Nucleus accumbens (tissue), 56 donors: ENCODE measurements at places on chromosomes 13 and 19.

DNA sequence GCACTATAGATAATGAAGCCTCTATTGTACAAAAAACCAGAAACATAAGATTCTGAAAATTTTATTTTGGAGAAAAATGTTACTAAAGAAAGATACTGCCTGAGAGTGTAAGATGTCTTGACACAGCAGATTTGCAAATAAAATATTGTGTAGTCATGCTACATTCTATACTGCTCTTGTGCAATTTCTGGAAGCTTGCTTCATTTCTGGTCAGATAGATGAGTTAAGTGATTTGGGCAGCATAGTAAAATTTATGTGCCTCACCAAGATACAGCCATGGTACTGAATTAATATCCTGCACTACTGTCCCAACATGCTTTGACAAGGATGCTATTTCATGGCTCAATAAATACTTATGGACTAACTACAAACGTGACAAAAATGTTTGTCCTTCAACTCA is 55.1 kb upstream of the STARD13 start:
- DNase-seq, result no peak

DNA sequence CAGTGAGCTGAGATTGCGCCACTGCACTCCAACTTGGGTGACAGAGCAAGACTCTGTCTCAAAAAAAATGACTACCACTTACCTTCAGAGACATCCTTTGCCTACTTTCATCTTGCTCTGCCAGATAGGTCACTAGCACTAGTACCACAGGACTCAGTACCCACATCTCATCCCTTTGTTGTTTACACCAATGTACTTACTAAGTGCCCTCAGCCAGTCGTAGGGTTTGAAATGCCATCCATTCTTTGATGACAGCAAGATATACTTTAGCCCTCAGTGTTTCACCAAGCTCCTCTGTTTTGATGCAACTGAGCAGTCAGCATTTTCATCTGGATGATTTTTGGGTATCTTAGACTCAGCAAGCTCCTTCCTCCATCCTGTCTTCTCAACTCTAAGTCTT is 6.1 kb downstream of the URAD start:
- no peak for DNase-seq

- DNase-seq, result no peak
These were observed 12.2 kb upstream of the SAMD1 start for GRCh38 chr19:14102756-14103155.

GRCh38 chr19:44755219-44755618 is 6.7 kb downstream of the BCL3 start:
- DNase-seq, result no peak

DNA sequence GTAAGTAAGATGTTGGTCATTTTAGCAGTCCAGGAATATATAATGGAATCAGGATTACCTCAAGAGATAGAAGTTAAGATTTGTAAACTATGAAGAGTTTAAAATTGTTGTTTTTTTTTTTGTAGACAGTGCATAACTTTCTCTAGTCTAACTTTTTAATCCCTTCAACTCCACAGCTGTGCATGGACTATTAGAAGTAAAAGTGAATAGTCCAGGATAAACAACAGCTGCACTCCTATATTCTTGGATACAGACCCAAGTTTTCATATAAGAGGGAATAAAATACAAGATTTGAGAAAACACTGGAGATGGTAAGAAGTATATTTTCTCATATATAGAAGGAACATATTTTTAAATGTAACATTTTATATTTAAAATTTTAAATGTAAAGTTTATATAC is 1509.9 kb downstream of the SLITRK5 start:
- no peak for DNase-seq

GRCh38 chr19:47704024-47704423 is 9.2 kb upstream of the EHD2 start:
- no peak for DNase-seq

DNA sequence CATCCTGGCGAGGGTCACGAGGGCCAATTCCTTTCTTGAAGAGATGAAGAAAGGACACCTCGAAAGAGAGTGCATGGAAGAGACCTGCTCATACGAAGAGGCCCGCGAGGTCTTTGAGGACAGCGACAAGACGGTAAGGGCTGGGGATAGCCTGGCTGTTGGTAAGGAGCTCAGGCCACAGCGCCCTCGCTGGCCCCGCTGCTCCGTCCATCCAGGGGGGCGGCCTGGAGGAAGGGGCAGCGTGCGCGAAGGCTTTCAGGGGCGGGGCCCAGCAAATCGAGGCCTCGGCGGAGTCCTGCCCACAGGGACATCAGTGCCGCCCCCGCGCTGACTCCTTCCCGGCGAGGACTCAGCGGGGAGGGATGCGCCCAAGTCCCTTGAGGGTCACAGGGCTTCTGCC is 6.9 kb downstream of the F10 start:
- no peak for DNase-seq

GRCh38 chr13:33032037-33032625 is 15.9 kb downstream of the KL start:
- no peak for DNase-seq

GRCh38 chr13:113299951-113300350 is 2.9 kb downstream of the LAMP1 start:
- no peak for DNase-seq

GRCh38 chr19:52748336-52748950 is 13.6 kb upstream of the ZNF611 start:
- no peak for DNase-seq

GRCh38 chr19:28051047-28051446 is 1161.9 kb downstream of the UQCRFS1 start:
- no peak for DNase-seq

- no peak for DNase-seq
These were observed 5.7 kb downstream of the ZNF551 start for GRCh38 chr19:57687363-57688010.

GRCh38 chr19:708154-709143 is at the start of gene PALM:
Gene PALM, plus strand, starts transcription at chr19:708935. Its CDS starts 212 bp downstream, at chr19:709147.
- DNase-seq, result no peak

DNA sequence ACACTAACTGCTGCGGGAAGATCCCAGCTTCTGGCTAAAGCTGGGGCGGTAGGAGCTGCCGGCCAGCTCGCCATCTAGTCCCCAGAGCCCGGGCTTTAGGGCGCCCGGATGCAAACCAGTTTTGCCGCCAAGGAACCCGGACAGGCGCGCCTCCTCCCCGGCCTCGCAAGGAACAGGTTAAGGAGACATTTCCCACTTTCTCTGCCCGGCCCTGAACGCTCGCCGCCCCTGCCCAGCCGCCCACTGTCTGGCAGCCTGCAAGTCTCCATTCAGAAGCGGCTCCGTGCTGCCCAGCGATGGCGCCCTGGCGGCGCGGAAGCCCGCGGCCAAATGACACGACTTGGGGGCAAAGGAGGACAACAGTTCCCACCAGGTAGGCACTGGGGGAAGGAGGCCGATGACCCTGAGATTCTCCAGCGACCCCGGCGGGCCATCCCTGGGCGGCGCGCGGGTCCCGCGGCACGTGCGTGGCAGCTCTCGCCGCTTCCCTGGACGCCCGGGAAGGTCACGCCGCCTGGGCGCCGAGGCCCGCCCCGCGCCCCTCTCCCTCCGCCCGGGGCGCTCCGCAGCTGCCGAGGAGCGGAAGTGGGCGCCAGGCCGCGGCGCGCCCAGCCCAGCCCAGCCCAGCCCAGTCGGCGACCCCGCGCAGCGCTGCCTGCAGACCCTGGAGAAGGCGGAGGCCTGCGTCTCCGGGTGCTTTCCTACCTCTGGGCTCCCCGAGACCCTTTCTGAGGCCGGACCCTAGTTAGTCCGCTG is 42.2 kb upstream of the HNRNPA1L2 start:
- no peak for DNase-seq
